Smooth muscle cell of the umbilical artery (primary cell): ENCODE measurements at places on chromosomes 13 and 19. TPM values are rescaled to one million over a fixed set of nuclear protein-coding genes. Genes with fewer than 3 reads are reported as not detected.

The FBXO17 gene
- 19.6 and 21.5 TPM in 2 replicates for total RNA-seq

The CYP4F8 gene
- total RNA-seq: not detected in 2 replicates

The CYP2A7 gene
- total RNA-seq: not detected in 2 replicates

The PCSK4 gene
- total RNA-seq: 1.2 and 1.7 TPM in 2 replicates

The CGB1 gene
- not detected in 2 replicates for total RNA-seq

The SLC44A2 gene
- 42.5 and 59.3 TPM in 2 replicates for total RNA-seq

The C1QTNF9 gene
- total RNA-seq: not detected in 2 replicates

The ZNF415 gene
- 8.3 and 9.9 TPM in 2 replicates for total RNA-seq

The SHC2 gene
- 0.78 and 1.8 TPM in 2 replicates for total RNA-seq

The CEACAM3 gene
- not detected in 2 replicates for total RNA-seq

The LCP1 gene
- total RNA-seq: 3.3 and 8.9 TPM in 2 replicates

The THSD8 gene
- total RNA-seq: not detected in 2 replicates

The SERTAD3 gene
- 14.7 and 20.2 TPM in 2 replicates for total RNA-seq

The KCNK6 gene
- 10.4 and 10.6 TPM in 2 replicates for total RNA-seq

The PTH2 gene
- not detected in 2 replicates for total RNA-seq

The LILRA6 gene
- not detected in 2 replicates for total RNA-seq

The ELSPBP1 gene
- total RNA-seq: not detected in 2 replicates

The RAD23A gene
- total RNA-seq: 52.6 and 88.1 TPM in 2 replicates

The GTF3A gene
- 93.8 and 127 TPM in 2 replicates for total RNA-seq

The NLRP11 gene
- not detected in 2 replicates for total RNA-seq

The ZNF285 gene
- 3.7 and 5.6 TPM in 2 replicates for total RNA-seq

The CD70 gene
- total RNA-seq: not detected in 2 replicates

The NLRP9 gene
- not detected in 2 replicates for total RNA-seq

The SYNE4 gene
- 0.23 TPM in 1 of 2 replicates, not detected in the other for total RNA-seq

The KRTDAP gene
- total RNA-seq: not detected in 2 replicates

The SOX21 gene
- not detected in 2 replicates for total RNA-seq

The CKM gene
- total RNA-seq: not detected in 2 replicates

The ZNF256 gene
- total RNA-seq: 3.3 and 3.6 TPM in 2 replicates

The LILRB3 gene
- not detected in 2 replicates for total RNA-seq

The ZNF99 gene
- total RNA-seq: not detected in 2 replicates

The CRLF1 gene
- 0.55 and 3.0 TPM in 2 replicates for total RNA-seq

The ZNF560 gene
- total RNA-seq: 1.5 and 5.8 TPM in 2 replicates

The PGLYRP2 gene
- total RNA-seq: not detected in 2 replicates

The TSSK6 gene
- 1.2 and 2.1 TPM in 2 replicates for total RNA-seq

The PARP4 gene
- 38.6 and 66.1 TPM in 2 replicates for total RNA-seq

The C19orf12 gene
- 23.8 and 32.8 TPM in 2 replicates for total RNA-seq

The KLK3 gene
- not detected in 2 replicates for total RNA-seq

The COL5A3 gene
- total RNA-seq: 0.59 and 1.1 TPM in 2 replicates

The TPTE2 gene
- not detected in 2 replicates for total RNA-seq

The FLT1 gene
- 194 and 211 TPM in 2 replicates for total RNA-seq

The GAPDHS gene
- total RNA-seq: not detected in 2 replicates

The ZNF134 gene
- total RNA-seq: 17.9 and 21.1 TPM in 2 replicates

The CPAMD8 gene
- 0.23 and 0.59 TPM in 2 replicates for total RNA-seq

The PPM1N gene
- 0.46 and 0.59 TPM in 2 replicates for total RNA-seq

The ALKBH7 gene
- total RNA-seq: 19.4 and 60.0 TPM in 2 replicates

The ATP1A3 gene
- total RNA-seq: under 0.01 and 0.14 TPM in 2 replicates

The ZNF844 gene
- total RNA-seq: 6.7 and 8.0 TPM in 2 replicates

The ZNF221 gene
- total RNA-seq: 9.8 and 12.9 TPM in 2 replicates

The CALM3 gene
- total RNA-seq: 146 and 342 TPM in 2 replicates

The BCL3 gene
- 9.2 and 9.6 TPM in 2 replicates for total RNA-seq

The PRODH2 gene
- not detected in 2 replicates for total RNA-seq

The CGB8 gene
- total RNA-seq: not detected in 2 replicates

The ARGLU1 gene
- total RNA-seq: 43.9 and 62.7 TPM in 2 replicates

The KIRREL2 gene
- total RNA-seq: 0.05 TPM in 1 of 2 replicates, not detected in the other

The LRRC63 gene
- total RNA-seq: under 0.01 and 0.09 TPM in 2 replicates

The P2RY11 gene
- total RNA-seq: 3.3 and 5.5 TPM in 2 replicates

The SIGLEC10 gene
- not detected in 2 replicates for total RNA-seq

The CNN1 gene
- 29.5 and 106 TPM in 2 replicates for total RNA-seq

The LSR gene
- 0.46 and 0.59 TPM in 2 replicates for total RNA-seq
